ENCODE measurements at places on chromosomes 11 and 22.

GRCh38 chr11:96014217-96014616, 90.3 kb upstream of the MTMR2 start:
- no peak for DNase-seq

DNA sequence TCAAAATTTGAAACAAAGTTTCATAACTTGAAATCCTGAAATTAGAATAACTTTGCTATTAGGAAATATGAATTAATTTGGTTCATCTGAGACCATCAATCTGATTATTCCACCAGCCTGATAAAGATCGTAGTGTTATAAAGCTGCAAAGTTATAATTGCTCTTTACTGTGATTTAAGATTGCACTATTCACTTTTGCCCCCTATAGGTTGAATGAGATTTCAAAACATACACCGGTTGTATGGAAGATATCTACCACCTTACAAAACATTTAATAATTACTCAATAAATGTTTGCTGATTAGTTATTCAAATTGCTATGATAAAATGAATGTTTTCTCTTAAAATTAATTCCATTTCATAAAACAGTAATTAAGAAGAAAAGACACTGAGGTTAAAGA, 26.1 kb downstream of the APIP start:
- DNase-seq: no peak

- DNase-seq: no peak
Measured at GRCh38 chr11:113178381-113179070, 135.9 kb upstream of the TTC12 start.

DNA sequence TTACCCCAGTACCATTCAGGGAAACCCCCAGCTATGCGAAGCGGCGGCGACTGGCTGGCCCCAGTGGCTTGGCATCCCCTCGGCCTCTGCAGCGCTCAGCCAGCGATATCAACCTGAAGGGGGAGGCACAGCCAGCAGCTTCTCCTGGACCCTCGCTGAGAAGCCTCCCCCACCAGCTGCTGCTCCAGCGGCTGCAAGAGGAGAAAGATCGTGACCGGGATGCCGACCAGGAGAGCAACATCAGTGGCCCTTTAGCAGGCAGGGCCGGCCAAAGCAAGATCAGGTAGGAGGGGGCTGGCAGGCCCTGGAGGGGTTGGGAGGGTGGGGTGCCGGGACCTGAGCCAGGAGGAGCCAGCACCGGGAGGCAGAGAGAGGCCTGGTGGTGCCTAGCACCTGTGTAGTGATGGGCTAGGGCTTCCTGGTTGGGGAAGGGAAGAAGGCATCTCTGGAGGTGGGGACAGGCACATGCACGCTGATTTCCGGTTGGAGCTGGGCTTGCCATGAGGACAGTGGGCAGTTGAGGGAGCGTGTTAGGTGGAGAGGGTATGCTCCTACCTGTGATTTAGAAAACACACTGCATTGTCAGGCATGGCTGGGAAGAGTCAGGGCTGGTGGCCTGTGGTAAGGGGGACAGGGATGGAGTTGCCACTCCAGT, 22.3 kb downstream of the SHANK3 start:
- no peak for DNase-seq

DNA sequence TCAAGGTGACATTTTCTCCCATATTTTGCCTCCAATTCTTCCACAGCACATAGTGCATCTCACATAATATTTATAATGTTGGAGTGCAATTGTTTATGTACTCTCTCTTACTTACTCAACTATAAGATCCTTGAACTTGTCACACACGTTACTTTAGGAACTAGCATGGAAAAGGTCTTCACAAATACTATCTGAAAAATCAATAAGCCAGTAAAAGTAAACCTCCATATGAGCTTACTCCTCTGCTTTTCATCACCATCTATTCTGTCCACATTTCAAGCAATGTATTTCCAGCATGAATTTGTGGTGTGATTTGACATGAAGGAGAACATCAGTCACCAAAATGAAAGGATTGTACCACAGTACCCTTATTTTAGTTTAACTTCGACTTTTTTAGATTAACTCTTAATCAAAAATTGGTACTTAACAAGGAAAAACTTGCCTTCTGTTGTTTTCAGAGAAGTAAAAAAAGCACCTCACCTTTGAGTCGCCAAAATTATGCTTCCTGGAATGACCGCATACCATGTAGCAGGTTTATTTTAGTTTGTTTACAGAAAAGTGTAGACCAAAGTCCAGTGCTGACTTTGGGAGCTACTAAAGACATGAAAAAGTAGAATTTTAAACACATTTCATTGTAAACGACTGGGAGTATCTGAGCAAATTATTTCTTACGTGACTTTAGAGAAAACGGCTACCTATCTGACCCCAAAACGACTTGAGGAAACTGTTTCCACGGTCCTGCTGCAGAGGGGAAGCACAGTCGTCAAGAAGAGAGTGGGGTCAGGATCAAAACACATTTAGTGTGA, at the start of gene SLC22A9:
SLC22A9 (plus strand) TSS at position 621 of the 806 bp plus-strand sequence. CDS start 272 bp downstream, outside the sequence.
- DNase-seq: no peak

GRCh38 chr11:57475671-57476046, 15.3 kb downstream of the RTN4RL2 start:
- DNase-seq: no peak

GRCh38 chr11:12865863-12866595, 143.1 kb upstream of the RASSF10 start:
- no peak for DNase-seq

DNA sequence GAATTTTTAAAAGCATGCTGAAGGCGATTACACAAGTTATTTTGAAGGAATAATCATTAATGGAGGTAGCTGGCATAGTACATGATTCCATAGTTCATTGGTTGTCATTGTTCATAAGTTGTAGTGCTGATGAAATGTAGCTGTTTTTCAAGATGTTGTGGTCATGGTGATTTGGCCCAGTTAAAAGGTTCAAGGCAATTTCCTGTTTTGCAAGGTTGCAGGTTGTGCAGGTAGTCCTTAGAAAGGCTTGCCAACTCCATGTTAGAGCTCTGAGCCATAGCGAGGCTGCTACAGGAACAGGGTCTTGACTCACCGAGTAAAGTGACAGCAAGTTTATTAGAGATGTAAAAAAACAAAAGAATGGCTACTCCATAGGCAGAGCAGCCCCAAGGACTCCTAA, 95.8 kb upstream of the CHORDC1 start:
- no peak for DNase-seq

- no peak for DNase-seq
Measured at GRCh38 chr11:109454857-109455256, 32.9 kb downstream of the C11orf87 start.

- DNase-seq: no peak
Measured at GRCh38 chr11:3008746-3009336, 16.7 kb upstream of the NAP1L4 start.

DNA sequence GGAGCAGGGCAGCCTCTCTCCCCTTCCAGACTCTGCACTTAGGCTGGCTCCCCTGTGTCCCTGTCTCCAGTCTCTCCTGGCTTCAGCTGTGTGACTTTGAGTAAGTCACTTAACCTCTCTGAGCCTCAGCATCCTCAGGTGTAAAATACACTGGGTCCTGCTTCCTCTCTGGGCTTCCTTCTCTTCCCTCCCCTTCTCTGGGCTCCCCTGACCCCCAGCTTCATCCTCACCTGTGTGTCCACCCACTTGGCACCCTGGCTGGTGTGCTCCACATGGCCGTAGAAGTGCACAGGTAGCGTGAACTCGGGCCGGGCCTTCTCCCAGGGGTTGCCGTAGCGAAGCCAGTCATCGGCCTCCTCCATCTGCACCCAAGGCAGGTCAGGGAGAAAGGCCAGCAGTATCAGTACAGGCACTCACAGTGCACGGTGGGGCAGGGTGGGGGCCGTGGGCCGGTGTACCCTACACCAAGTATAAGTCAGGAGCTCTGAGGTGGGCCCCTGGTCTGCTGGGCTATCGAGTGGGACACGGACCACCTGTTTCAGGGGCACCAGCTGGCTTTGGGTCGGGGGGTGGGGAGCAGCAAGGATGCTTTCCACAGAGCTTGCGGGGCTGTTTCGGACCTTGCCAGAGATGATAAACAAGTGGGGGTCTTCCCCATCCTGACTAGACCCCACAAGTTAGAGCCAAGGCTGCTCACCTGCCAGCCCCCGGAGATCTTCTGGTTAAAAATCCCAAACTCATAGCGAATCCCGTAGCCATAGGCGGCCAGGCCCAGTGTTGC, 2.0 kb downstream of the PYGM start:
- DNase-seq: no peak

GRCh38 chr11:43832536-43832935, 48.1 kb upstream of the ALKBH3 start:
- no peak for DNase-seq

DNA sequence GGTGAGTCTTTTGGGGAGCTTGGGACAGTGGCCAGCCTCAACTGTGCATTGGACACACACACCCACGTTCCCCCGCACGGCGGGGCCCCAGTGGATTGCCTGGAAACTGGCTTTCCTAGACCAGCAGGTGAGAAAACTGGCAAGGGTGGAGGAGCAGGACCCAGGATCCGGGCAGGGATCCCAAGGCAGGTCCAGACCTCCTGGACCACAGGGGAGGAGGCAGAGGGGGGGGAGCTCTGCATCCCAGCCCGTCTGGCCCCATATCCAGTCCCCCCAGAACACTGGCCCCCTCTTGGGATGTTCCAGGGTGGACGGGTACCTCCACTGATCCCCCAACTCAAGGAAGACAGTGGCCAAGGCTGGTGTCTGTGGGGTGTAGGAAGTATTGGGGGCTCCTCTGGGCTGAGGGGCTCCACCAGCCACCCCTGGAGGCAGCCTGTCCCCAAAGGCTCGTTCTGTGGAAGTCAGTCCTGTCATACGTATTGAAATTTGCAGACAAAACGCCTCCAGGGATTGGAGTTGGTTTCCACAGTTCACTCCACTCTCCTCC, 89.3 kb upstream of the LINC01488 start:
- no peak for DNase-seq

- DNase-seq: no peak
Measured at GRCh38 chr11:132907651-132908413, 624.5 kb downstream of the OPCML start.

GRCh38 chr11:92216789-92217188, 7.8 kb upstream of the FAT3 start:
- DNase-seq: no peak

DNA sequence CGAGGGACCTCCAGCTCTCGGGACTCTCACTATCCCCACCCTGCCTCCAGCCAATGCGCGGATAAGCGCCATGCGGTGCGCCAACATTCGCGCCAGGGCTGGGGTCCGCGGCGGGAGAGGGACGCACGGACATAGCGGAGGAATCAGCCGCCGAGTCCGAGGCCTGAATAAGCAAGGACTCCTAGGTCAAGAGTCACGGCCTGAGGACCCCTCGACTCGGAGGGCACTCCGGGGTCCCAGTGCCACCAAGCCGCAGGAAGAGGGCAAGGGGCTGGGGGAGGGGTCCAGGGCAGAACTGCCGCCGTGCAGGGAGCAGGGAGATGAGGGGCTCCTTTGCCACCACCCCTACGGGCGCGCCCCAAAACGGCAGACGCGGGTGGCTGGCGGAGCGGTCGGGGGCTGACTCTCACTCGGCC, 552 bp downstream of the DSCAML1 start:
- DNase-seq: no peak

DNA sequence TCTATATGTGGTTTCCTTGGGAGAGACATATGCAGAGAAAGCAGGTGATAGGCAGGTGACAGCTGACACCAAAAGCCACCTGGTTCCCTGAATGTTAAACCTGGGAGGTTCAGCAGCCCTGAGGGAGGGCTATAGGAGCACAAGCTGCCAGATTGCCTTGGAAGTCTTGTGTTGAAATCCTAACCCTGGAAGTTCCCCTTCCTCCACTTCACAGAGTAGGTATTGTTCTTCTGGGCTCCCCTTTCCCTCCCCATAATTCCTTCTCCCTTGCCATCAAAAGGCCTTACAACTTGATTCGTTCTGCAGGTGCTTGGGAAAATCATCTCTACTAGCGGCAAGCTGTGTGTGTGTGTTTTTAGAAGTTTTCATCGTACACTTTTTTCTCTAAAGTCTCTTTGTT, 5.4 kb downstream of the LDLRAD3 start:
- no peak for DNase-seq

DNA sequence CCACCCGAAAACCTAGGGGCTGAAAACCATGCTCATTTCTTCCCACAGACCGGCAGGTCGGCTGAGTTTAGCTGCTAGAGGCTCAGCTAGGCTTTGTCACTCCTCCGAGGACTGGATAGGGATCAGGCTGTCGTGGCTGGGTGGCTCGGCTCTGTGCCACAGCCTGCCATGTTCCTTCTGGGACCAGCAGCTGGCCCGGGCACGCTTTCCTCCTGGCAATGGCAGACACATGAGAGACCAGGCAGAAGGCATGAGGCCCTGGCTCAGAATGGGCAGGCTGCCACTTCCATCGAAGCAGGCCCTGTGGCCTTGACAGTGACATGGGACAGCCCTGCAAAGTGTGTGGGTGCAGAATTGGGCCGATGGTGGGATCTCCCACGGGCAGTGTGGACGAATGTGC, 20.9 kb downstream of the PARVG start:
- DNase-seq: no peak

DNA sequence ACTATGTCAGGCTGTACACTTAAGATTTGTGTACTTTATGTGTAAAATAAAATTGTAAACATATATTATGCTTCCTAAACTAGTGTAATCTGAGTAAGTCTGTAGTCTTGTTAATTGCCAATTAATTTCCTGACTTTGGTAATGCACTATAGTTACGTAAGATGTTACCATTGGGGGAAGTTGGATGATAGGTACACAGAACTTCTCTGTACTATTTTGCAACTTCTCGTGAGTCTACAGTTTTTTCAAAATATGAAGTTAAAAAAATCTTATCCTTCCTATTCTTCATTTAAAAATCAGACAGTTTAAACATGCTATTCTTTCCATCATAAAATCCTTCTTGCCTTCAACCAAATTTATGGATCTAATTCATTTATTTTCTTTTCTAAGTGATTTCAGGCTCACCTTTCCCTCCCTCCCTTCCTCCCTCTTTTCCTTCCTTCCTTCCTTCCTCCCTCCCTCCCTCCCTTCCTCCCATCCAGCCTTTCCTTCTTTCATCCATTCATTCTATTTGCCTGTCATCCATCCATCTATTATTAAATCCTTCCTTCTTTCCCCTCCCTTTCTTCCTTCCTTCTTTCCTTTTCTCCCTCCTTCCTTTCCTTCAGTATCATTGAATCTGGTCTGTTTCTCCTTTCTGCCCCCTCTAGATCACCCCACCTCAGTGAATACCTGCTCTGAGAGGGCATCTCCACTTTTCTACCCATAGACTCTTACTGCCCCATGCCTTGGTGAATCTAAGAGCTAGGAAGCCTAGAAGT, 22.1 kb upstream of the ASCC2 start:
- no peak for DNase-seq

GRCh38 chr11:12798609-12799011, 124.4 kb downstream of the TEAD1 start:
- no peak for DNase-seq

DNA sequence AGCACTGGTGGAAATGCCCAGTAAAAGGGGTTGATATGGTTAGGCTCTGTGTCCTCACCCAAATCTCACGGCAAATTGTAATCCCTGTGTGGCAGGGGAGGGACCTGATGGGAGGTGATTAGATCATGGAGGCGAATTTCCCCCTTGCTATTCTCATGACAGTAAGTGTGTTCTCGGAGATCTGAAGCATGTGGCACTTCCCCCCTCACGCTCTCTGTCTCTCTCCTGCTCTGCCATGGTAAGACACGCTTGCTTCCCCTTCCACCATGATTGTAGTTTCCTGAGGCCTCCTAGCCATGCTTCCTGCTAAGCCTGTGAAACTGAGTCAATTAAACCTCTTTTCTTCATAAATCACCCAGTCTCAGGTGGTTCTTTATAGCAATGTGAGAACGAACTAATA, 37.4 kb downstream of the PACSIN2 start:
- DNase-seq: no peak

Measured in stimulated activated CD8-positive, alpha-beta memory T cell treated with anti-CD3 and anti-CD28 coated beads, Interleukin-2, amount 100 ng/mL, for 1 hour (primary cell).